ENCODE measurements at places on chromosomes 16 and 17.

DNA sequence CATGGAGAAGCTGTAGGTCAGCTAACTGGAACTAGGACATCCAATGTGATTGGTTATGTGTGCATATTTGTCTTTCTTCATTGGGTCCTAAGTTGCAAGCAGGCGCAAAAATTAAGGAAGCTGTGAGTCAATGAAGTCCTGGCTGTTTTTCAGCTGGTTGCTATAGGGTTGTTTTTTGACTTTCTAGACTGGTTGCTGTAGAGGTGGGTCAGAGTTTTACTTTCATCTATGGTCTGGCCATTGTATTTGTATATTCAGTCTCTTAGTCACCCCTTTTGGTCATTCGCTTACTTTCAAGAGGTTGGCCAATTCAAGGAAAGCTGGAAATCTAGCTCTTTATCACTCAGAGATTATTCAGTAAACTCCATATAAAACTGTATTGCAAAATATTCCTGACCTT lies 62.0 kb upstream of the AMZ2 start:
- no peak for DNase-seq

DNA sequence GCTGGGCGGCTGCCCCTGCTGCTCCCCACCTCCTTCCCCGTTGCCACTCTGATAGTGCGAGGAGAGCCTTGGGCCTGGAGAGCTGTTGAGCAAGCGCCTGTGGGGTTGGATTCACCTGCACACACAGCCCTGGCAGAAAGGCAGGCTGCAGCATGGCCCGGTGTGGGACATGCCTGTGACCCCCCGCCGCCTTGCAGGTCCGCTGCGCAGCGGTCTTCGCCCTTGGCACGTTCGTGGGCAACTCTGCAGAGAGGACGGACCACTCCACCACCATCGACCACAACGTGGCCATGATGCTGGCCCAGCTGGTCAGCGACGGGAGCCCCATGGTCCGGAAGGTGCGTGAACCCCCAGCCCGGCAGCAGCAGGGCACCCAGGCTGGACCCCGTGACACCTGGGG lies 106.8 kb upstream of the CHMP6 start:
- no peak for DNase-seq

GRCh38 chr17:19652595-19652994 lies 4.0 kb downstream of the ALDH3A2 start:
- DNase-seq, result no peak

DNA sequence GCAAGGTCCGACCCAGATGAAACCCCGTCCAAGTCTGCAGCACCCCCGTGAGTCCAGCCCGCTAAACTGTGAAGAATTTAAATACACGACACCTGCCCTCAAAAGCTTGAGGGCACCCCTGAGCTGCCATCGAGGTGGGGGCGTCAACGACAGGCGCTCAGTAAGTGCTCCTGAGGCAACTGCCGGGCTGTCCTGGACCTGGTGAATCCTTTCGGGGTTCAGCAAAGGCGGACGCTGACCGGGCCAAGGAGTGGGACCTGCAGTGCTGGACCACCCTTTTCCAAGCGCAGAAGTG lies 512 bp upstream of the ENDOV start:
- no peak for DNase-seq

GRCh38 chr16:55257966-55258613 lies 65.9 kb upstream of the IRX6 start:
- no peak for DNase-seq

DNA sequence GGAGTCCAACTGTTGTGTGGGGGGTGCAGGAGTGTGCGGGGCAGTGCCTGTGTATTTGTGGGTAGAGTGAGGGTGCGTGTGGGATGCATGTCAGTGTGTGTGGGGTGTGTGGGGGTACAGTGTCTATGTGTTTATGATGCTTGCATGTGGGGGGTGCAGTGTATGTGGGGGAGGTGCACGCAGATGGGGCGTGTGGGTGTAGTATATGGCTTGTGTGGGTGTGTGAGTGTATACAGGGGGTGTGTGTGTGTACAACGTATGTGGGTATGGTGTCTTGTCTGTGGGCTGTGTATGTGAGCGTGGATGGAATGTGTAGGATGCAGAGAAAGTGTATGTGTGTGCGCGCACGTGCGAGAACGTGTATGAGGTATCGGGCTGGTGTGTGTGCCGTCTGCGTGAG lies 160.4 kb downstream of the ZFHX3 start:
- no peak for DNase-seq

- DNase-seq, result no peak
These were observed 11.7 kb downstream of the RHBDL3 start for GRCh38 chr17:32277284-32277683.

GRCh38 chr17:34998205-34998604 lies 17.9 kb downstream of the LIG3 start:
- DNase-seq, result peak; percentile 77

DNA sequence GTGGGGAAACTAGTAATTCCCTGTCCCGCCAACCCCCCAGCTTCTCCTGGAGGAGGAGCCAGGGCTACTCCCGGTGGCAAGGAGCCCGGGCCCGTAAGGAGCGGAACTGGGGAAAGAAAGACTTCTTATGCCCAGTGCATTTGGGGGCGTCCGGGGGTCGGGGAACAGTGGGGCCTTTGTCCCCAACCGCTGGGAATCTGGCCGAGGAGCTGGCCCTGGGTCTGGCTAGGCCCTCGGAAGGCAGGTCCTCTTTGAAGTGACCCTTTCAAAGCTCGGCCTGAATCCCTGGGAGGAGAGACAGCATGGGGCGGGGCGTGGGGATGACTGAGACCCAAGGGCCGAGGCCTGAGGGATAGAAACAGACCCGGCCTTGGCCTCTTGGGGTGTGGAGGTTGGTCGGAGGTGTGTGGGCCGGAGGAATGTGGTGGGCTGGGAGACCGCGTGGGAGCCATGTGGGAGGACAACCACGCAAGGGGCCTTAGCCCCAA lies 6.0 kb downstream of the ARHGAP23 start:
- no peak for DNase-seq

DNA sequence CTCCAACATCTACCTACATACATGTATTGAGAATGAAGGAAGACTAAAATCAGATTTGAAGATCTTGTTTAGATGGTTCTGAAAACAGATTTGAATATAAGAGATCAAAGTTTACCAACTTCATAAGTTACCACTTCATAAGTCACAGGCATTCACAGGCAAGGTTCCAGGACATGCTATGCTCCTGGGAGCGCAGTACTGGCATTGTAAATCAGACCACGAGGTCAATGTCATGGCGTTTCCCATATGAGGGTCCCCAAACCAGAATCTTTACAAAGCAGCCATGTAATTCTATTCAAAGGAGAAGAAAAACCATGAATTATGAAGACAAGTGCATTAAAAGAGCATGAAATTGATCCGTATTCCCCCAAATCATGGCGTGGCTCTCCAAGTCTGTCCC lies 3.0 kb downstream of the CDH11 start:
- no peak for DNase-seq

- no peak for DNase-seq
These were observed 11.3 kb upstream of the BCAR1 start for GRCh38 chr16:75262800-75263127.

DNA sequence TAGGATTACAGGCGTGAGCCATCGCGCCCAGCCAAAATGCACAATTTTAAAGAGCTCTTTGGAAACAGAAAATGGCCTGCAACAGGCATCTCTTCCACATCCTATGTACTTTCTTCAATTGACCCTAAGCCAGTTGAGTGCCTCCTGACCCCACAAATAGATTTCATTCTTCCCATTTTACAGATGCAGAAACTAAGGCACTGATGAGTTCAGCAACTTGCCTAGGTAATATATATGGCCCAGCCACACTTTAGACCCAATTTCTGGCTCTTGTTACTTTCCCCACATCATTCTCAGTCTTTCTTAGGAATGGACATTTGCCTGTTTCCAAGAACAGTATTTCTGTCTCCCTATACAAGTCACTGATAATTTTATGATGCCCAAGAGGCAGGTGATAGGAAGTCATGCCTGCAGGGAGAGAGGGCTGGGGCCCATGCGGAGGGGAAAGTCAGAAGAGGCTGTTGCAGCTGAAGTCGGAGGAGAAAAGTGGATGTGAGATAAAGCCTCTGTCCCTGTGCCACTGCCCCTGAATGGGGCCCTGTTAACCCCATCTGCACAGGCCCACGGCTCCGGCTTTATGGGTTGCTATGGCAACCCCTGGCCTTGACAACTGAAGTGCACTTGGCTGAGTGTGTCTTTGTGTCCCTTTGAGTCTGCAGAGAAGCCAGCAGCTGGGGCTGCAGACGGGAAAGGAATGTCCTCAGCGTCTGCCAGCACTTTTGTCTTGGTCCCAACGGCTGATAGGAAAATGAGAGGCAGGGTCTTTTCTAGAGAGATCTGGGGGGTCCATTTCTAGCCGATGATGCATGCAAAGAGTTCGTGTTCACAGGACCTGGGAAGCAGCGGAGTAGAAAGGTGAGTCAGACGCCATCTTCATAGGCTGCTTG lies 45.9 kb downstream of the ABAT start:
- no peak for DNase-seq

GRCh38 chr17:44599298-44600175 lies 42.3 kb downstream of the FZD2 start:
- no peak for DNase-seq

DNA sequence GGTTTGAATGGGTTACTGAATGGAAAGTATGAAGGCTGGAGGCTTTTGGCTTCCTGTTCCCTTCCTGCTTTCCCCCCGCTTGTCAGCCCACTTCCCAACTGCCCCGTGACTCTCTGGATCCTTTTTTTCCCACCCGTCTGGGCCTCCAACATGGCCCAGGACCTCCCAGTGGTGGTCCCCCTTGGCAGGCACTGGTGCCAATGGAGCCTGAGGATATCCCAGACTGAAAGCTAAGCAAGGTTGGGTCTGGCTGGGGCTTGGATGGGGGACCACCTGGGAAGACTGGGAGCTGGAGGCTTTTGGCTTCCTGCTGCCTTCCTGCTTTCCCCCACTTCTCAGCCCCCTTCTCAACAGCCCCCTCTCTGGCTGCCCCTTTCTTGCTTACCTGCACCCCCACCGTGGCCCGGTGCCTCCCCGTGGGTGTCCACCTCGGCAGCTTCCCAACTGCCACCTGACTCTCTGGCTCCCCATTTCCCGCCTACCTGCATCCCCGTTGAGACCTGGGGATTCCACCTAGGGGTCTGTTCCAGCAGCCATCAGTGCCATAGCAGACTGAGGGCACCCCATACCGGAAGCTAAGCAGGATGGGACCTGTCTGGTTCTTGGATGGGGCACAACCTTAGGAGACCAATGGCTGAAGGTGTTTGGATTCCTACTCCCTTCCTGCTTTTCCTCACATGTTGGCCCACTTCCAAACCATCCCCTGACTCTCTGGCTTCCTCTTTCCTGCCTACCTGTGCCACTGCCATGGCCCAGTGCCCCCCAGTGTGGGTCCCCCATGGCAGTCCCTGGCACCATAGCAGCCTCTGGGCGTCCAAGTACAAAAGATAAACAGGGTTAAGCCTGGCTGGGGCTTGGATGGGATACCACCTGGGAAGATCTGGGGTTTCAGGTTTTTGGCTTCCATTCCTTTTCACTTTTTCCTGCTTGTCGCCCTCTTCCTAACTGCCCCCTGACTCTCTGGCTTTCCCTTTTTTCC lies 2295.3 kb downstream of the TP53TG3F start:
- DNase-seq, result no peak

DNA sequence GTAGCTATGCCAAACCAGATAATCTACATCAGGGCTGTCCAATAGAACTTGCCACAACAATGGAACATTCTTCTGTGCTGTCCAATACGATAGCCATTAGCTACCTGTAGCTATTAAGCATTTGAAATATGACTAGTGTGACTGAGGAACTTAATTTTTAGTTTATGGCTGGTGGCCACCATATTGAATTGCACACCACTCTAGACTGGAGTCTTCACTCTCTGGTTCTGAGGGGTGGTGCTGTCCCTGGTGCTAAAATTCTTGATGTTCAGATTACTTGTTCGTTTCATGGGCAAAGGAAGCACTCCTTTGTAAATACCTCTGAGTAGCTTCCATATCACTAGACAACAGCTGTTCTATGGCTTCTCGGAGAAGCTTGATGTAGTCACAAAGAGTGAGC lies 296.6 kb downstream of the NPIPA8 start:
- DNase-seq, result no peak

GRCh38 chr17:82435601-82436583 lies 14.7 kb downstream of the CYBC1 start:
- DNase-seq, result no peak

DNA sequence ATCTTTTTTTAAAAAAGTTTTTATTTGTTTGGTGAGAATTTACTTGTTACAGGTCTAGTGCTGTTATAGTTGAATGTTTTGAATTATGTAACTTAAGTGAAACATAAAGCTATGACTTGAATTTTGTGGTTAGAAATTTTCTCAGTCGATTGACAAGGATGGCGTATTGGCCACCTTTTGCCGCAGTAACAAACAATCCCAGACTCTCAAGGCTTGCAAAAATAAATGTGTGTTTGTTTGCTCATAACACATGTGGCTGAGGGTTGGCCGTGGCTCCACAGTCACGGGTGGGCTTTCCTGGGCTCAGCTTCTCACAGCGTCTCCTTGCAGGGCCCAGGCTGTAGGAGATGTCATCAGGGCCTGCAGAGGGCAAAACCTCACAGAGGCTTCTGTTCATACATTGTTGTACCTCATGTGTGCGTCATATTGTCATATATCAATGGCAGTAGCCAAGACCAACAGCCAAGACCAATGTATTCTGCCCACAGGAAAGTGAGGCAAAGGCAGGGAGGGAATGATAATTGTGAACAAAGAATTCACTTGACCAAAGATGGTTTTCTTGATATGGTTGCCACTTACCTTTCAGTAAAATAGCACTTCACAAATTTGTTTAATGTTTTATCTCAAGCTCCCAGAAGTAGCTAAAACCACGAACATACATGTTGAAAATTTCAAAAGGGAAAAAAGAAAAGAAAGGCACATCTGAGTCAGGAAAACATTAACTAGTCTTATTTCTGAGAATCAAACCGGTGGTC lies 93.5 kb downstream of the WWOX start:
- DNase-seq, result no peak

GRCh38 chr17:66975614-66976378 lies 11.3 kb downstream of the CACNG4 start:
- no peak for DNase-seq

GRCh38 chr17:35245196-35245486 lies 2.3 kb downstream of the SLFN5 start:
- DNase-seq, result peak; percentile 21

GRCh38 chr17:76948301-76948700 lies 80.1 kb downstream of the MGAT5B start:
- DNase-seq, result no peak

GRCh38 chr16:13983625-13984024 lies 63.7 kb downstream of the ERCC4 start:
- no peak for DNase-seq

DNA sequence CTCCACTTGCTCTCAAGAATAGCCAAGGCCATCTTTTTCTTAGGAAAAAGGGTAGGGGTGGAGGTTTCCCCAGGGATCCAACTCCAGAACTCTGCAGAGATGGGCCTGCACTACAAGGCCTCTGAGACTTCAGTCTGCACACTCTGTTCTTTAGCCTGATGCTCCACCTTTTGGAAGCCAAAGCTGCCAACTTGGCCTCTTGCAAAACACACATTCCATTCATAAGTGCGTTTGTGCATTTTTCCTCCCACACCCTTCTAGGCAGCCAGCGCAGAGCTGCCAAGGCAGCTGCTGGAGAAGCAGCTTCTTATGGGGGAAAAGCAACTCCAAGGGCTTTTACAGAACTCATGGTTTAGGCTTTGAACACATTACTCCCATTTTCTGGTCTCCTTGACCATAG lies 45.3 kb downstream of the REXO5 start:
- no peak for DNase-seq
